Activated CD4-positive, alpha-beta T cell treated with anti-CD3 and anti-CD28 coated beads, Interleukin-2, amount 10 ng/mL, durations not matched to agents 7 days and 5 days (primary cell): ENCODE measurements at places on chromosomes 6 and 20.

DNA sequence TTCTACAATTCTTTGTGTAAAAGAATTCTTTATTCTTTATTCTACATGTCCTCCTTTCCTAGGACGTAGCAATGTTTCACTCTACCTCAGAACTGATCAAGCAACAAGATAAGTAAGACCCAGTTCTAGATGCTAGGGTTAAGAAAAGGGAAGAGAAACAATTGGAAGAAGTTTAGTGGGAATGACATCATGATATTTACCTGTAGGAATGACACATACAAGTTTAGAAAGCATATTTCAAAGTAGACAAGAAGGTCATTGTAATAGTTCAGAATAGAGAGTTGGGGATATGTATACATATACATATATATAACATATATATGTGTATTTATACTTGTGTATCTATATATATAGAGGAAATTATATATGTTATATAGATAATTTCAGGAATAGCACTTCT, 43.4 kb upstream of the LRRC1 start:
- no peaks in the 10 kb centered on the region for H3K36me3 ChIP-seq
- H3K4me3 ChIP-seq: no peak overlapping the region
- no peak for DNase-seq
- H3K27ac ChIP-seq: no peak overlapping the region
- no peaks in the 10 kb centered on the region for H3K4me1 ChIP-seq

GRCh38 chr6:164967102-164967501, 342.3 kb downstream of the C6orf118 start:
- H3K36me3 ChIP-seq: no peaks in the 10 kb centered on the region
- DNase-seq: no peak
- H3K27ac ChIP-seq: no peak overlapping the region

DNA sequence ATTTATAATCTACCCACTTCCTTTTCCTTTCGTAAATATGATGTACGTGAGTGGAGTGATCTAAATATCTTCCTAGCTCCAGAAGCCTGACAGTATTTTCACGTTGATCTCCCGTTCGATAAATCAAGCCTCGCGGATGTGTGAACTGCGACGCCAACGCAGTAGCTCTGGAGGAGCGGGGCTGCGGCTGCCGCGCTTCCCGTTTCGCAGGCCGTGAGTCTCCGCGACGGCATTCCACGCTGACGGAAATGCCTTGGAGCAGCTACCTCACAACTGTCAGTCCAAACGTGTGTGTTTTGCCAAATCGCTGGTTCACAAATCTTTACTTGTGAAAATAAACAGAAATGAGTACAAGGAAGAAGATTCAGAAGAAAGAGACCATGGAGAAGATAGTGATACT, 41.2 kb downstream of the BTBD3 start:
- no peak overlapping the region for H3K4me3 ChIP-seq
- H3K36me3 ChIP-seq: no peaks in the 10 kb centered on the region
- no peak overlapping the region for H3K27ac ChIP-seq
- no peaks in the 10 kb centered on the region for H3K4me1 ChIP-seq
- no peak for DNase-seq

DNA sequence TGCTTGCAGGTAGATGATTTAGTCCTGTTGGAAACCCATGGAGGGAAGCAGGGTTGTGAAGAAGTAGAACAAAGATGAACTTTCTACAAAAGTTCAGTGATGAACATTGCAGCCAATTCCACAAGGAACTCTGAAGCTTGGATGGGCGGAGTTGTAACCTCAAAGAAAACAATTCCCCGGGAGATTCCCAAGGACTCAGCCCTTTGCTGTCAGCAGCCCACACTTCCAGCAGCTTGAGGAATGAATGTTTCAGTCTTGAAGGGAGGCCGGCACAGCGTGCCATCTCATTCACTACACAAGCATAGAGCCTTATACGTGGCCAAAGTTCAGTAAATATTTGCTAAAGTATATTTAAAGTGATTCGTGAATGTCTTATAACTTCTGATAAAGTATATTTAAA, 269.4 kb downstream of the NKAIN2 start:
- no peak overlapping the region for H3K4me3 ChIP-seq
- H3K36me3 ChIP-seq: no peaks in the 10 kb centered on the region
- H3K27ac ChIP-seq: no peak overlapping the region
- no peak for DNase-seq
- no peaks in the 10 kb centered on the region for H3K27me3 ChIP-seq
- no peaks in the 10 kb centered on the region for H3K4me1 ChIP-seq

DNA sequence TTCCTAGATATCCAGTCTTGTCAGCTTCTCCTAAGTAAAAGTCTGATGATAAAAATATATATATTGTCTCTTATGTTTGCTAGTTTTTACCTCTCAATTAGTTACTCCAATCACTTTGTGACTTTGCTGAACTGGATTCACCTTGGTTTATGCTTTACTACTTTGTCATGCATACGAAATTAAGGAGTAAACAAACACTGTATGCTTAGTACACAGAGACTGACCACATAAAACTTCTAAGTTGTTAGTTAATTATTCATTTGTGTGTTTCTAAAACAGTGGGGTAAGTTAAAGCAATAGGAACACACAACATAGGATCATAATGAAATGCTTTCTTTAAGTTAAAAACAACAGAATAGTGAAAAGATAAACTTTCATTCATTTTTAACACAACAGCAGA, 877.3 kb upstream of the MAP3K7 start:
- no peaks in the 10 kb centered on the region for H3K4me1 ChIP-seq
- H3K4me3 ChIP-seq: no peak overlapping the region
- no peak for DNase-seq
- H3K27ac ChIP-seq: no peak overlapping the region
- no peaks in the 10 kb centered on the region for H3K27me3 ChIP-seq
- H3K36me3 ChIP-seq: no peaks in the 10 kb centered on the region

- H3K4me3 ChIP-seq: no peak overlapping the region
- no peaks in the 10 kb centered on the region for H3K4me1 ChIP-seq
- no peak overlapping the region for H3K27ac ChIP-seq
- no peaks in the 10 kb centered on the region for H3K36me3 ChIP-seq
- DNase-seq: no peak
Observed at GRCh38 chr6:74161380-74161779, 465.4 kb downstream of the CD109 start.

- no peak overlapping the region for H3K27ac ChIP-seq
- no peaks in the 10 kb centered on the region for H3K27me3 ChIP-seq
- DNase-seq: no peak
Observed at GRCh38 chr6:65398851-65399250, 308.2 kb downstream of the EYS start.

- no peak overlapping the region for H3K4me3 ChIP-seq
- no peaks in the 10 kb centered on the region for H3K4me1 ChIP-seq
- no peak for DNase-seq
- H3K27me3 ChIP-seq: peaks cover 24% of the 10 kb centered on the region
Observed at GRCh38 chr20:18042229-18042628, 15.5 kb downstream of the OVOL2 start.

DNA sequence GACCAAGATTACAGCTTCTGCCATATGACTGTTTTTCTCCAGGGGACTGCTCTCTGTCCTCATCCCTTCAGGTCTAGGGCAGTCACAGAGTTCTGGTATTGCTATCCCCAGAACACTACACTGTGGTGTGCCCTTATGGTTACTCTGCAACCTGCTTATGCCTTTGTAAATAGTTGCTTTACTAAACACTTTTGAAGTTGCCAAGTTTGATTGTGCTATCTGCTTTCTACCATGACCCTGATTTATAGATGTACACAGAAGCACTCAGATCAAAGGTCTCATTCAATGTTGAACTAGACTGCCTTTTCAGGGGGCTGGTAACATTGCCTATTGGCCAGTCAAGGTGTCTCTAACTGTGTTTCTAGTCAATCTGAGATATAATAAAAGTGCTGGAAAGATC, 794.7 kb downstream of the DHX35 start:
- H3K4me3 ChIP-seq: no peak overlapping the region
- no peak for DNase-seq
- H3K27ac ChIP-seq: no peak overlapping the region
- no peaks in the 10 kb centered on the region for H3K4me1 ChIP-seq
- no peaks in the 10 kb centered on the region for H3K27me3 ChIP-seq

- peaks cover 4% of the 10 kb centered on the region for H3K4me1 ChIP-seq
- peaks cover 31% of the 10 kb centered on the region for H3K36me3 ChIP-seq
- no peak for DNase-seq
- H3K27ac ChIP-seq: no peak overlapping the region
- H3K4me3 ChIP-seq: no peak overlapping the region
- no peaks in the 10 kb centered on the region for H3K27me3 ChIP-seq
Observed at GRCh38 chr6:37482606-37483251, 17.0 kb downstream of the CCDC167 start.

DNA sequence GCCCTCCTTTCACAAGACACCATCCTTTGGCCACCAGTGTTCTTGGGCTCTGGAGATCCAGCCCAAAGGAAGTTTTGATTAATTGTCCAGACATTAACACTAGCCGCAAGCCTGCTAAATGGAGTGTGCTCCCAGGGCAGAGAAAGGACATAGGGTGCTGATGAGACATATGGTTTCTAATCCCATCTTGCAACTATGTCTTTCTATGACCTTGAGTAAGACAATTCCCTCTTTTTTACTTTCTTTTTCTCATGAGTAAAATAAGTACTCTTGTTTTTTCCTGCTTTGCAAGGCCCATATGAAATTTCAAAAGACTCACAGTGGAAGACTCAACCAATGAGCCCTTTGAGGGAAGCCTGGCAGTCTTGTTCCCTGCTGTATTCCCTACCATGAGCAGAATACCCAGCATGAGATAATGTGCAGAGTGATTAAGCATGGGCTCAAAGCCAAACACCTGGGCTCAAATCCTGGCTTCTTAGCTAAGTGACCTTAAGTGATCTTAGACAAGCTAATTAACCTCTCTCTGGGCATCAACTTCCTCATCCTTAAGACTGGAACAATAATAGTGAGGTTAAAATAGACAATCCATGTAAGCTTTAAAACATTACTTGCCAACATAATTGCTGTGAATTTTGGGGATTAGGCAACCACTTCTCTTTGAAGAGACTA, at the start of gene WFDC10B:
Gene WFDC10B, minus strand, starts transcription at position 51 of the 669 bp plus-strand sequence. CDS start 19,027 bp downstream, outside the sequence.
- no peak for DNase-seq
- no peak within 1 kb of the TSS for H3K4me3 ChIP-seq
- H3K27me3 ChIP-seq: peaks cover 17% of the 10 kb centered on the region
- H3K27ac ChIP-seq: no peak within 1 kb of the TSS
- no peaks in the 10 kb centered on the region for H3K36me3 ChIP-seq

DNA sequence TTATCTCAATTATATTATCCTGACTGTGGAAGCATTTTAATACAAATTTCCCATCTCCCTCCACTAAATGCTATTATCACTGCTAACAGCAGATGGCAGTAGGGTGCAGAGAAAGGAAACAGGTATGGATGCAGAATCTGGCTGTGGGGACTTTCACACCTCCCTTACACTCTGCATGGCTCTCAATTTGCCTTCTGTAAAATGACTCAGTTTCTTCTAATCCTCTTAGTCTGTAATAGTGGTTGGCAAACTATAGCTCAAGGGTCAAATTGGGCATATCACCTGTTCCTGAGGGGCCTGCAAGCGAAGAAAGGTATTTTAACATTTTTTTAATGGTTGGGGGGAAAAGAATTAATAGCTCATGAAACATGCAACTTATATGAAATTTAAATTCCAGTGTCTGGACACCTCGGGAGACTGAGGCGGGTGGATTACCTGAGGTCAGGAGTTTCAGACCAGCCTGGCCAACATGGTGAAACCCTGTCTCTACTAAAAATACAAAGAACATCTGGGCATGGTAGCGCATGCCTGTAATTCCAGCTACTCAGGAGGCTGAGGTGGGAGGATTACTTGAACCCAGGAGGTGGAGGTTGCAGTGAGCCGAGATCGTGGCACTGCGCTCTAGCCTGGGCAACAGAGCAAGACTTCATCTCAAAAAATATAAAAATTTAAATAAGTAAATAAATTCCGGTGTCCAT, 83.5 kb downstream of the ZMYND8 start:
- DNase-seq: peak; percentile 71
- H3K27ac ChIP-seq: no peak overlapping the region
- H3K36me3 ChIP-seq: peaks cover 42% of the 10 kb centered on the region
- H3K27me3 ChIP-seq: no peaks in the 10 kb centered on the region
- no peak overlapping the region for H3K4me3 ChIP-seq

- H3K4me1 ChIP-seq: no peaks in the 10 kb centered on the region
- no peak for DNase-seq
- no peaks in the 10 kb centered on the region for H3K27me3 ChIP-seq
- H3K4me3 ChIP-seq: no peak overlapping the region
Observed at GRCh38 chr20:25553819-25554296, 31.5 kb downstream of the NINL start.

DNA sequence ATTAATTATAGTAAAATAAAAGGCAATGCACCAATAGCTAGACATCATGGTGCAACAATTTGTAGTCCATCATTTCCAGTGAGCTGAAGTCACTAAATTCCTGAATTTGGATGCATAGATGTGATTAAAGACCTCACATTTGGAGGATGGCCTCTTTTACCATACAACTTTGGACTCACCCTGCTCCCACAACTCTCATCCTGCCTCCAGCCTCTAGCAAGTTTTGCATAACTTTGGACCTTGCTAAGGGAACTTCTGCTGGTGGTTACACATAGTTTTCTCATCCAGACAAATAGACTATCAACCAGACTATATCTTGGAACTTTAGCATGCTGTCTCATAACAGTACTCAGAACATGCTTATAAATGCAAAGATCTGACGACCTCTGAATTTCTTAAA, 12.8 kb upstream of the ELOVL2 start:
- no peak for DNase-seq
- peaks cover 3% of the 10 kb centered on the region for H3K27me3 ChIP-seq
- no peak overlapping the region for H3K4me3 ChIP-seq
- H3K36me3 ChIP-seq: no peaks in the 10 kb centered on the region
- H3K27ac ChIP-seq: no peak overlapping the region

DNA sequence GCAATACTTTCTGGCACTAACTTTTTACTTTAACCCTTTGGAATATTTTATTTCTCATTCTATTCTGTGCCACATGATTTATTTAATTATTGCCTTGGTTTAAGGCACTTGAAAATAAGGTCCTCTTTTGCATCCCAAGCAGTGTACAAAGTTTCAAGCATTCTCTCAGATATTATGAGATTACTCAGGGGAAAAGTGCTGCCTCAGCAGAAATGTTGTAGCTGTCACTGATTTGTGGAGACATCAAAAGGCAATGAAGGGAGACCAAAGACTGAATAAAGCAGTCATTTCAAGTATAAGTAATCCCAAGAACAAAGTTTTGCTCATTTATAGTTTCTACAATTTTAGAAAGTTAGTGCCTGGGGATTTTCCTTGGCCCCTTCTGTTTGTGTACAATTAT, 253.0 kb downstream of the RNF144B start:
- H3K27me3 ChIP-seq: no peaks in the 10 kb centered on the region
- no peaks in the 10 kb centered on the region for H3K36me3 ChIP-seq
- no peaks in the 10 kb centered on the region for H3K4me1 ChIP-seq
- H3K4me3 ChIP-seq: no peak overlapping the region
- H3K27ac ChIP-seq: no peak overlapping the region
